D721Med (cell line): ENCODE measurements at places on chromosomes 1 and 21.

GRCh38 chr21:29989634-29990234, 49.9 kb upstream of the GRIK1 start:
- no peak for DNase-seq

DNA sequence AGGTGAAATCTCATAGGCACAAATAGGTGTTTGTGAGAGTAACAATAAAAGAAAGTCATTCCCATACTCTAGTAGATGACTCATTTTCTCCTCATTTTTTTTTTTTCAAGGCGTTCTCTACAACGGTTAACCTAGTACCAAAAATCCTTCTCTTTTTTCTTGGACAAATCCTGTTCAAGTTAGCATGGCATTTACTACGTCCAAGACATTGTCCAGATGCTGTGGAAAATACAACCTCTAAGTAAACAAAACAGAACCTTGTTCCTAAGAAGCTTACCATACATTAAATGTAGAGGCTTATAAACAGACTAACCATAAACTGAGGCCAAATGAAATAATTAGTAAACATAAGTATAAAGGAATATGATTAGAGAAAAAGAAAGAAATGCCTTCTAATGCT, 76.2 kb upstream of the RGS4 start:
- DNase-seq, result no peak

DNA sequence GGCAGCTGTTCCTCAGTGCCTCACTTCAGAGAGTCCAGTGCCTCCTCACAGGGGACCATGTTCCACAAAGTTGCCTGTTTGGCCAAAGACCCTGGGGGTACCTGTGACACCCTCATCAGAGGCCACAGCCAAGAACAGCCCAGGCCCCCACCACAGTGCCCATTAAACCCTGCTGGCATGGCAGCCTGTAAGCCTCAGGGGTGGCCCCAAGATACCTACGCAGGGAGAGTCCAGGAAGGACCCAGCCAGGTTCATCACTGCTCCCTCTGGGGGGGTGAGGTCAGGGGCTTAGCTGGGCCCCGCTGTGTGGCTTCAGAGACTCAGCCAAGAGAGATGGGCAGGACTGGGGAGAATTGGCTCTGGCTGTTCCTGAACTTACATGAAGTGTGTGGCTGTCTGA, 19.1 kb upstream of the PRDM16 start:
- no peak for DNase-seq

DNA sequence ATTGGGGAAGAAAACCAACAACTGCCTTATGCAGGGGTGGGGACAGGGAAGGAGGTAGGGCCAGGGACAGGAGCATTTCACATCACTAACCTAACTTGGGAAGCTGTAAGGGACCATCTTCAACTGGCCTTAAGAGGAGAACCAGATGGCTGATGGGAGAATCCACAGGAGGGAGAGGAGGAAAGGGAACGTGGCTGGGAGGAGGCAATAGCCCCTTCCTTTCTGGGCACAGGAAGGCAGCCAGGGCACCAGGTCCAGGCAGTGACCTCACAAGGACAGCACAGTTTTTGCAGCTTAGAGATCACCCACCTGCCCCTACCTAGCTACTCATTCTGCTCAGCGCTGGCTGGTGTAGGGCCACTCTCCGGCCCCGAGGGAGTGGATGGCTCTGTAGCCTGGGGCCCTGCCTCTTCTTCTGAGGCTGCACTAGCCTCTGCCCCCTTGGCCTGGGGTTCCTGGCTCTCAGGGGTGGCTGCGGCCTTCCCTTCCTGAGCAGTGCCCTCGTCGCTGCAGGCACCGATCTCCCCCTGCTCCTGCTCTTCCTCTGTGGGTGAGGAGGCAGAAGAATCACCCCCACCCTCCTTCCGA, 1.7 kb downstream of the MARCKSL1 start:
- no peak for DNase-seq

DNA sequence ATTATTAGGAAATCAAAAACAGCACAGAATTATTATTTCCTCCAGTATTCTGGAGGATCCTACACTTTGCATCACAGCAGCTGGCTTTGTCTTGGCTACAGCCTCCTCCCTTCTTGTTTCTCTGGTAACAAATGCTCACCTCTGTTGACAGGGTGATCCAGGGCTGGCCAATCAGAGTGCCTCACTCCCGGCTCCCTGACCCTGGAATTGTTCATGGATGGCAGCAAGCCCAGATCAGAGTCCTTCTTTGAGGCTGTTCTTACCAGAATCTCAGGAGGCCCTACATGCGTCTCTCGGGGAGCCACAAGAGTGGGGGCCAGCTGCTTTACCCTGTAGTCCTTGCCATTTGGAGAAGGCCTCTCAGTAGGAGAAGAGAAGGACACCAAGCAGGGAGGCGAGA, 48.4 kb upstream of the IGSF5 start:
- DNase-seq, result no peak

DNA sequence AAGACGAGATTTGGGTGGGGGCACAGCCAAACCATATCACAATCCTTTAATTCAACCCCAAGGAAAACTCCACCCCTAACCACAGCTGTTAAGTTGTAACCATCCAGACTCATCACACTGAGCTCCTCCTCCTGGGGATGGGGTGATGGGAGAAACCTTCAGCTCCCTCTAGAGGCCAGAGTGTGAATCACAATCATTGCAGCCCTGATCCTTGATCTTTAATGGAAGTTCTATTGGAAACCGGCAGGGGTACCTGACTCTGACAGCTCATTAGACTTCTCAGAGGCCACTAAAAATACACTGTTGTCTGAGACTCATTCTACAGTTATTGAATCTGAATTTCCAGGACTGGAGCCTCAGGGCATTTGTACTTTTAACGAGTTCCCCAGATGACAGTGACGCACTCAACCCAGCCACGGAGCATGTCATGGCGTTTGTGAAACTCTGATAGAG, 127.2 kb downstream of the IGSF21 start:
- DNase-seq, result peak; percentile 55

DNA sequence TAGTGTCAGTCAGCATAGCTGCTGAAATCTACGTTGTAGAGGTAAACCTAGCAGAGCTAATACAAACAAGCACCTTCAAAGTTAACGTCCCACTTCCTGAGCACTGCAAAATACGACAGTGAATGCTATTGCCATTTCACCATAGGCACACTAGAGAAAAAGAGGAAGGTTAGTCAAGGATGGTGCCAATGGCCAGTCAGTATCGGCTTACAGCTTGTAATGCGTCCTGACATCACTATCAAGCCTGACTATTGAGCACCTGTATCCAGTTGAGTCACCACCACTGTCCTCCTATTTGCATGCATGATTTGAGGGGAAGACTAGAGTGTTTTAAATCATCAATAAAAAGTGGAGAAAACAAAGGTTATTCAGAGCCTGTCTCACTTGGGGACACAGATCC, 34.4 kb downstream of the NUCKS1 start:
- DNase-seq, result no peak

GRCh38 chr21:46570119-46570518, 34.8 kb downstream of the S100B start:
- DNase-seq, result no peak

DNA sequence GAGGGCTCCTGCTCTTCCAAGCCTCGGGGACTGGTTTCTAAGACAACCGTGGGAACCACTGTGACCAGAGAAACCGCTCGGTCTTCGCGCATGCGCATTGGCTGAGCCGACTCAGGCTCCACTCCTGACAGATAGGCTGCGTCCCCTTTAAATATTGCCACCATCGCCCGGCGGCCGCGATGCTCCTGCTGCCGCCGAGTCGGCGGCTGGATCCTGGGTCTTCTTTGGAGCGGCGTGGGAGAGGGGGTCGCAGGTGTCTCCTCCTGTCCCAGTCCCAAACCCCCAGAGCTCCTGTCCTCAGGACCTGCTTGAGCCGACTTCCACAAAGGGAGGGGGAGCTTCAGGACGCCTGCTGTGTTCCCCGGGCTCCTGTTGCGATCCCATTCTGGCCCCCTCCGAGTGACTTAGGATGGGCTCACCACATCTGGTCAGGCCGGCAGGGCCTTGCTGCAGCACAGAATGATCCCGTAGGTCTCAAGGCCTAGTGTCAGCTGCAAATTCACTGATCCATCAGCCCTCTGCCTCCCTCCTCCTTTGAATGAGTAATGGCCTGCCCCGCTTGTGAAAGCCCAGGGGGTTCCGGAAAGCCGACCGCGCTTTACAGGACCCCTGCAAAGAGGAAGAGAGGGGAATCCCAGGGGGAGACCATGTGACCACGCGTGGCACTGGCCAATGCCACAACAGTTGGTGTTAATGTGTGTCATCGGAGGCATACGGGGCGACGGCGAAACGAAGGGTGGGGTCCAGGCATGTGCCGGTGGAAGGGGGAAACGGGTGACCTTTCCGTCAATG, 683.2 kb upstream of the TPTE start:
- DNase-seq, result no peak

GRCh38 chr21:37224861-37225839, 42.0 kb downstream of the VPS26C start:
- no peak for DNase-seq

DNA sequence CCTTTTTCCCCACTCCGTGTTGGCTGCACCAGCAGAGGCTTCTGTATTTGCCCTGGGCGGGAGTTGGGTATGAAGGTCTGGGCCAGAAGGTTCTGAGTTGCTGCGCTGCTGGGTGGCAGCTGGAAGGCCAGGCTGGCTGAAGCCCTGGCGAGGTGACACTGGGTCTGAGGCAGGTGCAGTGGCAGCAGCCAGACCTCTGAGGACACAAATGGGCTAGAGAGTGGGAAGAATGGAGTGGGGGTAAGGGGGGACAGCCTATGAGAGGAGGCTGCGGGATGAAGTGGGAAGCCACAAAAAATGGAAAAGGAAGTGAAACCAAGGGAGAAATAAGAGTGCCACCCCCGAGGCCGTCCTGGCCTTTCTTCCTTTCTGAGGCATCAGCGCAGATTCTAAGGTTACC, 53.2 kb downstream of the STX6 start:
- no peak for DNase-seq

DNA sequence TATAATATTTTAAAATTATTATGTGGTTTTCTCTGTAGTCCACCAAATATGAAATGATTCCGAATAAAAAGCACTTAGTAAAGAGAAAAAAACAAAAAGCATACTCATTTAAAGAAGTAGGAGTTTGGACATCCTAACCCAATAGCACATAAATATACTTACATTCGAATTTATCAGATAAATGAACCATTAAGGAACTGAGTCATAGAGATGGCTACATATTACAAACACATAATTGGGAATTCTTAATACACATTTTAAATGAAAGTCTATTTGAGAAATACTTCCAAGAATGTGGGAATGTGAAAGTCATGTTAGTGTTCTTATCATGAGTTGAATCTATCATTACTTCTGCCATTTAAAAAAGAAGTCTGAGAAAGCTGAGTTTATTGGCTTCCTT, 75.0 kb downstream of the USP24 start:
- no peak for DNase-seq

GRCh38 chr1:58699011-58699762, 675 bp downstream of the MYSM1 start:
- DNase-seq, result no peak

GRCh38 chr21:39660191-39660980, 47.6 kb downstream of the B3GALT5 start:
- DNase-seq, result no peak

DNA sequence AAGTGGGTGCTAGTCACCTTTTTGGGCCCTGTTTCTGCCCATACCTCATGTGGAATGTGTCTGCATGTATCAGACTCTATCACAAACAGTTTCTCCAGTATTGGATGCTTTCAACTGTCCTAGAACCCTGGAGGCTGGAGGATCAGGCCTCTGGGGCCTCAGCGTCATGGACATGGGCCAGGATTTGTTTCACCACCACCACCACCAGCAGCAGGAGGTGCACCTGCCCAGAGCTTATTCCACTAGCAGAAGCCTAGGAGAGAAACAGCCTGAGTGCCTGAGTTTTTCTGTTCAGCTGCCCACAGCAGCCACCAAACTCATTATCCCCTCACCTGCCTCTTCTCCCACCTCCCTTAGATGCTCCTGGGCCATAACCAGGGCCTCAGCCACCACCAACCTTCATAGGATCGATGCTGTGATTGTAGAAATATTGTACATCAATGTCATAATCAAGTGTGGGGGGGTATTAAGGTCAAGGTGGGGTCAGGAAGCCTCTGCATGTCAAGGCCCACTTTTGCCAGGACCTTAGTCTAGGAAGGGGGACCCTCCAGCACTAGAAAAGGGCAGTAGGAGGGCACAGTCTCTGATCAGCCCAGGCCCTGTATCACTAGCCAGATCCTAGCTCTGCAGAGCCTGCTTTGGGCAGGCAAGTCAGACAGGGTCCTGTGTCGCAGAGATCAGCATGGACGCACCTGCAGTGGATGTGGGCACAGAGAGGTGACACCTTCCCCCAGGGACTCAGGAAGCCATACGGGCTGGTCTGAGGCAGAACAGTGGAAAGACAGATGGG, 9.3 kb downstream of the DMAP1 start:
- no peak for DNase-seq

DNA sequence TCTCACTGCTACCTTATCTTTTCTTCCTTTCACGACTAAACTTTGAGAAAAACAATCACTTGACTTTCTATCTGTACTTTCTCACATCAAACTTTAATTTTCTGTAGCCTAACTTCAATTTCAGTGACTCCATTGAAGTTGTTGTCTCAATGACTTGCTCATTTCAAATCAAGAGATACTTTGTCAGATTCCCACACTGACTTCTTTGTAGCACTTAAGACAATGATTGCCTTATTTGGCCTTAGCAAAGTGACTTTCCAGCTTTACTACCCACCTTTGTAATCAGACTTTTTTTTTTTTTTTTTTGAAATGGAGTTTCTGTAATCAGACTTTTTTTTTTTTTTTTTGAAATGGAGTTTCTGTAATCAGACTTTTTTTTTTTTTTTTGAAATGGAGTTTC, 37.0 kb downstream of the AGO4 start:
- no peak for DNase-seq

DNA sequence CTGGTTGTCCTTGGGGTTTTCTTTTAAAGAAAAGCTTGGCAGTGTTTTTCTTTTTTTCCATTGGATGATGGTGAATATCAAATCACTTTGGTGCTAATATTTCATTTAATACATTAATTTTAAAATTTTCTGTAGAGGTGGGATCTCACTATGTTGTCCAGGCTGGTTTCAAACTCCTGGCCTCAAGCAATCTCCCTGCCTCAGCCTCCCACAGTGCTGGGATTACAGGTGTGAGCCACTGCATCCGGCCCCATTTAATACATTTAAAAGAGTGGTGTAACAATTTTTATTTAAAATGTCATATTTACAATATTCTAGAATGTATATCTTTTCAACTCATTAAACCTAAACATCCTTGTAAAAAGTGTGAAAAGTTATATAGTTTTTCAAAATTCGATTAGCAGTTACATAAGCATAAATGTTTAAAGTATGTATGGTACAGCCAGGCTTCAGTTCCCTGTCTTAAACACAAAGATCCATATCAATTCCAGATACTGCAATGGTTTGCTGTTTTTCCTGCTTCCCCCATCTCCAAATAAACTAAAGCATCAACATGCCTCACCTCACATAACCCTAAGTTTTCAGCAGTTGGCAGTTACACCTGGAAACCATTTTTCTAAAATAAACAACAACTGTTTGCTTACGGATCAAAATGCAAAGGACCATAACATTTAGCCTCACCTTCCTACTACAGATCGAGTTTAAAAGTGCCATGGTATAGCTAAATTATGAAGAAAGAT, 8.9 kb upstream of the LGALS8 start:
- no peak for DNase-seq
